ENCODE measurements at places on chromosomes 7 and 10.

- peak; percentile 96 for DNase-seq
These were observed 6.5 kb downstream of the BAIAP2L1 start for GRCh38 chr7:98394377-98394836.

DNA sequence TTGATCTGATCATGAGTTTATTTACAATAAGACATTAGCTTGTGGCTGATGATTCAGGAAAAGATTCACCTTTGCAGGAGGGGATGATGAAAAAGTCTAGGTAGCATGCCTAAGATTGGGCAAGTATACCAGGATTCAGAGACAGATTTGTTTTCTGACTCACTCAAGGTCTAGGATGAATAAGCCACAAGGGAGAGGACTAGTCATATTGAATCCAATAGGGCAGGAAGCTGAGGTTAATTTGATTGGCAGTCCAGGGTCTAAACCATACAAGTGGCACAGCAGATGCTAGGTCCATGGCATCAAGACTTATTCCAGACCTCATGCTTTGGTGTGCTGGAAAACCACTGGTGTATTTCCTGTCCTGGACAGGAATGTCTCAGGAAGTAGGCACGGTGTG lies 1133.4 kb downstream of the XPNPEP1 start:
- no peak for DNase-seq

DNA sequence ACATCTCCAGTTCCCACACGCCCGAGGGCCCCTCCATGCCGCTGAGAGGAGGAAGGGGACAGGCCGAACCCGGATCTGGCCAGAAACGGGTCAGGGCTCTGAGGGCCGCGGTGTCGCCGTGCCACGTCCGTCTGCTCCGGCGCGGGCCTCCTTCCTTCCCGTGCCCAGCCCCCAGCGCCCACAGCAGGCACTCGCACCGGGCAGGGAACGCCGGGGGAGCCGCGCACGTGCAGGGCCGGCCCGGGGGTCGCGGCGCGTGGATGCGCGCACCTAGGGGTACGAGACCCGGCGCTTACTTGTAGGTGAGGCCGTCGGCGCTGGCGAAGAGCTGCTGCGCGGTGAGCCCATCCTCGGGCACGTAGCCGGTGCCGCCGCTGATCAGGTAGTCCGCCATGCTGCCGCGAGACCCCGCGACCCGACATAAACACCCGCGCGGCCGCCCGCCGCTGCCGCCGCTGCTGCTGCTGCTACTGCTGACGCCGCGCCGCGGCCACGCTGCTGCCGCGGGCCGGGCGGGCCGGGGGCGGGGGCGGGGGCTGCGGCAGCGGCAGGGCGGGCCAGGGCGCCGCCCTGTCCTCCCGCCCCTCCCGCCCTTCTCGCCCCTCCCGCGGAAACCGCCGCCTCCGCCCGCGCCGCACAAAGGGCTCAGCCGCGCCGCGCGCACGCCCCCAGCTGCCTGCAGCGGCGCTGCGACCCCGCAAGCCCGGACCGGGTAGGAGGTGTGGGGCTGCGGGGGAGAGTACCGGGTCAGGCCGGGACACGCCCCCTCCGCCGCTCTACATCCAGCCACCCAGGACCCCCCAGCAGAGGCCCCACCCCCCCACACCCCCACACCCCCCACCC lies 4.1 kb downstream of the IMPDH1 start:
- no peak for DNase-seq

DNA sequence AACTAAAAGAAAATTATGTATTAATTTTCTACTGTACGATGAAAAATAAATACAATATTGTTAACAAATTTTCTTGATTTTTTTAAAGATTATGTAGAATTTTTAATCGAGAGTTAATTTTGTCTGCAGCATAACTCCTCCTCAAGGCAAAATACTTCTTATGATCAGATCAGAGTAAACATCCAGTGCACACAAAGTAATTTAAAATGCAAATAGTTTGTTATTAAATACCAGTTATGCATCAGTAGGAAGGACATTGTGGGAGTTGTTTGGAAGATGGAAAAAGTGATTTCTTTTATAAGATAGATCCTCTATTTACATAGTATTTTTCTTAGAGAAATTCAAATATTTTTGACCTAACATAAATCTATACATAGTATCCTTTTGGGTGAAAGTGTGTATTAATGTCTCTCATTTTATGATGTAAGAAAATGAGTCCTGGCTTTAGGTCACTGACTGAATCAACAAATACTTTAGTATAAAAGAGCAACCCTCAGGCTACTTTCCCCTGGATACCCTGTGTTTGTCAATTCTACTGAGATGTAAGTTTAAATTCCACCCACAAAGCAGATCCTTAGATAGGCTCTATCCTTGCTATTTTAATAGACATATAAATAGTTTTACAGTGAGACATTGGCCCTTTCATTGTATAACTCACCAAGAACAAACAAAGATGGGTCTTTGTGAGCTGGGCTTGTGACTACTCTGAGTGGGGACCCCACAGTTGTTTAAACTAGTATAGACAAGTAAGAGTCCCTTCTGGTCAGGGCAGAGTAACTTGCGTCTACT lies 1133.7 kb downstream of the GATA3 start:
- no peak for DNase-seq

Measured in GM04503 (cell line).